ENCODE measurements at places on chromosomes 7 and 10.

DNA sequence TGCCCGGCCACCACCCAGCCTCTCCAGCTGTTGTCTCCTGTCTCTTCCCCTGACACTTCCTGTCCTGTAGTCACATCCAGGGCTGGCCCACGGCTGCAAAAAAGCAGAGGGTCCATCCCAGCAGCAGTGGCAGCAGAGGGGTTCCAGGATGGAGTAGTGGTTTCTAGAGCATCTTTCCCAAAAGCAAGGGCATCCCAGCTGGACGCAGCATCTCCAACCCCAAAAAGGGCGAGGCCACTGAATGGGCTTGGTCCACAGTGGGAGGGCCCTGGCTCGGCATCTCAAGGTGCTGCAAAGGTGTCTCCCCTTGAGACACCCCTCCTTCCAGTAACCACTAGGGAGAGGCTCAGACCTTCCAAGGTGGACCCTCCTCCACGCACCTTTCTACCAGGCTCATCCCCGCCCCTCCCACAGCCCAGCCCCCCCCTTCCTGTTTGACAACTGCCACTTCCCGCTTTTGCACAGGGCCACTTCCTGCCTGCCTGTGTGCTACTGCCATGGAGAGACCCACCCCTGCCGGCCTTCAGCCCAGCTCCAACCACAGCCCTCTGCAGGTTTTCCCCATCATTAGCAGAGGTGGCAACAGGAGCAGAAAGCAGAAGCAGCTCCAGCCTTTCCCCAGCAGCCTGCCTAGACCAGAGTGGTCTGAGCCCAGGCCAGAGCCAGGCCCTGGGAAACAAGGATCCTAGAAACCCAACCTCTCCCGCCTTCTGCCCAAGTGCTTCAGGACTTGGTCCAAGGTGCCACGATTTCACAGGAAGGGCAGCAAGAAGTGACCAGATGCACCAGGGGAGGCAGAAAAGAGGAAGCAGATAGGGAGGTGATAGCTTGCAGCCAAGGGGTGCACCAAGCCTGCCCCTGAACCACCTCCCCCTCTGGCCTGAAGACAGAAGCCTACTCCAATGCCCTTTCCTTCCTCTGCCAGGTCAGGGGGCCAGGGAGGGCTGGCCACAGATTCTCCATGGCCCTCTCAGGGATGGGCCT lies 8.6 kb downstream of the CAMK2G start:
- peak; percentile 62 for DNase-seq

DNA sequence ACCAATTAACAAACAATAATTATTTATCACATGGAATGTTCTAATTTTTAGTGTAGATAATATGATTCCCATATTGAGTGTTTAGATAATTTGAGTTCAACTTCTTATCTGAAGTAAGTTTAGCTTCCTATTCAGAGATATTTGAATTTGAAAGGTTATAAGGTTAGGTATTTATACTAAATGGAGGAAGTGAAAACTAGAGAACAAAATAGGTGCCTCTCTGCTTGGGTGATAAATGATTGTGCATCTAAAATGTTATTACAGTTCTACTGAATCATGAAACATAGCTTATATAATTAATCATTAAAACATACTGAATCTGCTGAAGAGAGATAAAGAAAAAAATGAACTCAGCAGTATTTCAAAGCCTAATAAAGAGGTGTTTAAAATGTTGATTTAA lies 1174.3 kb downstream of the XPNPEP1 start:
- no peak for DNase-seq

DNA sequence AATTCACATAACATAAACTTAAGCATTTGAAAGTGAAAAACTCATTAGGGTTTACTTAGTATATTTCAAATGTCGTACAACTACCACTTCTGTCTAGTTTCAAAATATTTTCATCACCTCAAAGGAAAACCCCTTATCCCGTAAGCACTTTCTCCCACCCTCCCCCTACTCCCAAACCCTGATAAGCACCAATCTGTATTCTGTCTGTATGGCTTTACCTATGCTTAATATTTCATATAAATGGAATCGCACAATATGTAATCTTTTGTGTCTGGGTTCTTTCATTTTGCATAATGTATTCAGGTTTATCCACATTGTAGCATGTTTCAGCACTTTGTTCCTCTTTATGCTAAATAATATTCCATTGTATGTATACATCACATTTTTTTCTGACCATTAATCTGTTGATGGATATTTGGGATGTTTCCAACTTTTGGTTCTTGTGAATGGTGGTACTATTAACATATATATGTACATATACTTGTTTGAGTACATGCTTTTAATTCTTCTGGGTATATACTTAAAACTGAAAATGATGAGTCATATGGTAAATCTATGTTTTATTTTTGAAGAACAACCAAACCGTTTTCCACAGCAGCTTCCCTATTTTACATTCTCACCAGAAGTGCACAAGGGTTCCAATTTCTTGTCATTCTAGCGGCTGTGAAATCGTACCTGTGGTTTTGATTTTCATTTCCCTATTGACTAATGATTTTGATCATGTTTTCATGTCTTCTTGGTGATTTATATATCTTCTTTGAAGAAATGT lies 6.2 kb upstream of the STARD3NL start:
- no peak for DNase-seq

- DNase-seq: peak; percentile 82
These were observed at the start of gene TSPAN33 for GRCh38 chr7:129144095-129144833. Gene TSPAN33, plus strand, starts transcription at chr7:129144707. Its CDS starts 274 bp downstream, at chr7:129144981.

DNA sequence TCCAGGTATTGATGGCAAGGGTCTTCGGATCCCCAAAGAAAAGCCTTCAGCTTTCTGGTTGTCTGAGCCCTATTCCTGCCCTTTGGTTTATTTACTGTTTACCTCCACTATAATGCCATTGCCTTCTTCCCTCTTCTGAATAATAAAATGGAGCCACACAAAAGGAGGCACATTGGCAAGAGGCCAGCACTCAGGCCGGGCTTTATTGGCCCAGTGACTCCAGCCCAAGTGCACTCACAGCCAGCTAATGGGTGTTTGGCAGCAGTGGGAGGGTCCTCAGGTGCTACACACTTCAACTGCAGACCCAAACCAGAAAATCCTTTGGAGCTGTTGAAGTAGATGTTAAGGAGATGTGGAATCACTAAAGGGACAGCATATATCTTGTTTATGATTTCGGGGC lies 336.0 kb downstream of the PLXNA4 start:
- DNase-seq: peak; percentile 49

- DNase-seq: no peak
These were observed 329.3 kb downstream of the FRMD4A start for GRCh38 chr10:14001298-14002040.

- DNase-seq: no peak
These were observed 34.6 kb downstream of the ANKRD7 start for GRCh38 chr7:118259115-118259514.

DNA sequence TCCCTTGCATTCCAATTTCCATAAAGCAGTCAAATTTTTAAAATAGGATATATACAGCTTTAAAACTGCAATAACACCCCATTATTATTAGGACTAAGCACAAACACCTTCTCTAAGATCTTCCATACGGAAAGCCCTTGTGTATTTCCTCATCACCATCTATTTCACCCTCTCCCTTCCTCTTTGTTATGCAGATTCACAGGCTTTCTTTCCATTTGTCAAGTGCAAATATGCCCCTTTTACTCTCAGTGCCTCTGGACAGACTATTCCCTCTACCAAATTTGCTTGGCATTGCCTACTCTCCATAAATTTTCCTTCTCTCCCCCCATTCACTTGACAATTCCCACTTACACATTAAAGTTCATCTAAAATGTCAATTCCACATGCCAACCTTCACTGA lies 61.7 kb downstream of the SNX13 start:
- no peak for DNase-seq

- DNase-seq: no peak
These were observed 3.3 kb downstream of the MAP3K8 start for GRCh38 chr10:30437031-30437841.

DNA sequence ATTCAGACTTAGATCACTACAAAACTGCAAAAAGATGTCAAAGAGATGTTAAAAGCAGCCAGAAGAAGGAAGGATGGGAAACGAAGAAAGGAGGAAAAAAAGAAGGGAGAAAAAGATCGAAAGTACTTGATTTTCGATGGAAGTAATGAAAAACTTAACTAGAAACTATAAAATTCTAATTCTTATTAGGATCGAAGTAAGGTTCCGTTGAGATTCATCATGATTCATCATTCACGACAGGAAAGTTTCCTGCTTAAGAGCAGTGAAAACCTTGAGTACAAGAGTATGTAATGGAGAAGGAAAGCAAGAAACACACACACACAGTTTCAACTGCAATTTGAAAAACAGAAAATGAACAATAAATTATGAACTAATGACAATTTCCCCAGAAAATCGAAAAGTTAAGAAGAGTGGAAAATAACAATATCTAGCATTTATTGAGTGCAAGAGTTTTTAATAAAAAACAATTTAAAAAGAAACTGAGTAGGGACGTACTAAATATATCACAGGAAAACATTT lies 1.1 kb upstream of the ING3 start:
- DNase-seq: no peak

GRCh38 chr7:70775570-70776156 lies 356.3 kb upstream of the GALNT17 start:
- DNase-seq: no peak

- DNase-seq: no peak
These were observed 65.9 kb upstream of the ATP6V0A4 start for GRCh38 chr7:138863931-138864330.

GRCh38 chr10:102267748-102268147 lies 22.4 kb downstream of the GBF1 start:
- DNase-seq: no peak

- DNase-seq: no peak
These were observed 261.8 kb downstream of the THSD7A start for GRCh38 chr7:11570205-11570604.

- no peak for DNase-seq
These were observed 102.7 kb downstream of the GRID1 start for GRCh38 chr10:86263907-86264306.

- DNase-seq: no peak
These were observed 28.6 kb downstream of the JAZF1 start for GRCh38 chr7:28151965-28152364.

- DNase-seq: no peak
These were observed 19.9 kb downstream of the CCDC3 start for GRCh38 chr10:12981570-12981969.

GRCh38 chr7:73893342-73894101 lies 32.6 kb downstream of the TMEM270 start:
- no peak for DNase-seq

GRCh38 chr7:83849131-83849530 lies 200.2 kb upstream of the SEMA3E start:
- no peak for DNase-seq

DNA sequence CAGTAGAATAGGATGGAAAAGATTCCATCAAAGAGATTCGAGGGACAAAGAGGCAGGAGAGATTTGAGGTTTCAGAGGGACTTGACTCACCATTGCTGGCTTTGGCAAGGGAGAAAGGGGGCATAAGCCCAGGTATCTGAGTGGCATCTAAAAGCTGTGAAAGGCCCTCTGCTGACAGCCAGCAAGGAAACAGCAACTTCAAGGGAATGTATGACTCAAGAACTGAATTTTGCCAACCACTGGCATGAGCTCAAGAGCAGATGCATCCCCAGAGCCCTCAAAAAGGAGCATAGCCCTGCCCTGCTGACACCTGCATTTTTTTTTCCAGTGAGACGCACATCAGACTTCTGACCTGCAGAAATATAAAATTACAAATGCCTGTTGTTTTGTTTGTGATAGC lies 19.6 kb upstream of the ADAM12 start:
- no peak for DNase-seq

DNA sequence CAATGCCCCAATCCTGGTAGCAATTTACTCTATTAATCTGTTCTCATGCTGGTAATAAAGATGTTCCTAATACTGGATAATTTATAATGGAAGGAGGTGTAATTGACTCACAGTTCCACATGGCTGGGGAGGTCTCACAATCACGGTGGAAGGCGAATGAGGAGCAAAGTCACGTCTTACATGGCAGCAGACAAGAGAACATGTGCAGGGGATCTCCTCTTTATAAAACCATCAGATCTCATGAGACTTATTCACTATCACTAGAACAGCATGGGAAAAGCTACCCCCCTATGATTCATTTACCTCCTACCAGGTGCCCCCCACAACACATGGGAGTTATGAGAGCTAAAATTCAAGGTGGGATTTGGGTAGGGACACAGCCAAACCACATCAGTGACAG lies 872.2 kb downstream of the ANKRD7 start:
- no peak for DNase-seq

GRCh38 chr7:936386-937054 lies 18.0 kb downstream of the ADAP1 start:
- DNase-seq: peak; percentile 22

GRCh38 chr10:68516766-68517165 lies 10.6 kb downstream of the SLC25A16 start:
- DNase-seq: no peak

- DNase-seq: no peak
These were observed 89.1 kb downstream of the EGFR start for GRCh38 chr7:55107946-55108345.

GRCh38 chr10:95560278-95561176 lies 644 bp downstream of the SORBS1 start:
- peak; percentile 71 for DNase-seq

DNA sequence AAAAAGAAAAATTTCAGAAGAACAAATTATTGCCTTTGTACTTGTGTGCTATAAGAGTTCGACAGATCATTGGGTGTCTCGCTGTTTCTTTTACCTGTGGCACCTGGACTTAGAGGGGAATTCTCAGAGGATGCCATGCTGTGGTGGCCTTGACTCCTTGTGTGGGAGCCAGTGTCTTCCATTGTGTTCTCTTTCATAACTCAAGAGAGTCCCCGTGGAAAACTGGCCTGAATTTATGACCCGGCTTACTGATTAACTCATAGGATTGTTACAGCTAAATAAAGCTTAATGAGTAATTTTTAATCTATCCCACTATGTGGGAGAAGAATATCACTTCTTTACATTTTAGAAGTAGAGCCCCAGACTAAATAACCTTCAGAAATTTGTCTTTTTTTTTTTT lies 54.5 kb downstream of the UBE3C start:
- no peak for DNase-seq

DNA sequence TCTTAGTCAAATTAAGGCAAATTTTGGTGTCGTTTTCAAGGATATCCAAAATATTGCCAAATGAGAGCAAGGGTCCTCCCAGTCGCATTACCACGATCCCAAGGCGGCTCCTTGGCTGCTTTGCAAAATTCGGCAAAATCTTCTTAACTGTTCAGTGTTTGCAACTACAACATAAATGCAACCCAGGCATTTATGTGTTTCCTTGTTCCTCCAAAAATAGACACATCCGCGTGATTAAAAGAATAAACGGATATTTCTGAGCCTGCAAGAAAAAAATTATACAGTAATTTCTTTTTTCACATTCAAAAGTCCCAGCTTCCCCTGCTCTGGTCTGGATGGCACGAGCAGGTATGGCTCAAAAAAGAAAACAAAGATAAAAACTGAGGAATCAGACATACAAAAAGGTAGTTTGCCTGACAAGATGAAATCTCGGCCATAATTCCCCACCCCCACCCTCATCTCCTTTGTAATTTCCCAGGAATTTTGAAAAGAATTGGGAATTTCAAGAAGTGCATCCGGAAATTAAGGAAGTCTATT lies 6.0 kb downstream of the SKIDA1 start:
- DNase-seq: no peak

DNA sequence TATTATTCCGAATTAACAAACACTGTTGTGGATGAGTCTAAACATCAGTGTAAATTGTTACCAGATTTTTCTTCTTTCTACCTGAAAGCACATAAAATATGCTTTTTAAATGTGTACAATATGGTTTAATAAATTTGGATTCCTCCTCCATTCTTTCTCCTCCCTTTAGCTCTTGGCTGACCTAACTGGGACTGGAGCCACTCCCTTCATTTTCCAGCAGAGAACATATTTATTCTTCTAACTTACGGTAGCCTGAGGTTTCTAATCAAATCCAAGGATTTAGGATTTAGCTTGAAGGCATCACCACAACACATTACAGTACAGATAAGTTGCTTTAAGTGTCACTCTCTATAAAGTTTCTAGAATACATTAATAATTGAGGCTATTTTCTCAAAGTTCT lies 88.2 kb upstream of the SEMA3C start:
- no peak for DNase-seq

Measured in left colon (tissue), 2 donors.